Suppressor macrophage treated with lipopolysaccharide for 1 hour (primary cell): ENCODE measurements at places on chromosomes 6 and 20.

- peak; percentile 46 for DNase-seq
Observed at GRCh38 chr6:108260126-108260808, 573 bp downstream of the SNX3 start.

DNA sequence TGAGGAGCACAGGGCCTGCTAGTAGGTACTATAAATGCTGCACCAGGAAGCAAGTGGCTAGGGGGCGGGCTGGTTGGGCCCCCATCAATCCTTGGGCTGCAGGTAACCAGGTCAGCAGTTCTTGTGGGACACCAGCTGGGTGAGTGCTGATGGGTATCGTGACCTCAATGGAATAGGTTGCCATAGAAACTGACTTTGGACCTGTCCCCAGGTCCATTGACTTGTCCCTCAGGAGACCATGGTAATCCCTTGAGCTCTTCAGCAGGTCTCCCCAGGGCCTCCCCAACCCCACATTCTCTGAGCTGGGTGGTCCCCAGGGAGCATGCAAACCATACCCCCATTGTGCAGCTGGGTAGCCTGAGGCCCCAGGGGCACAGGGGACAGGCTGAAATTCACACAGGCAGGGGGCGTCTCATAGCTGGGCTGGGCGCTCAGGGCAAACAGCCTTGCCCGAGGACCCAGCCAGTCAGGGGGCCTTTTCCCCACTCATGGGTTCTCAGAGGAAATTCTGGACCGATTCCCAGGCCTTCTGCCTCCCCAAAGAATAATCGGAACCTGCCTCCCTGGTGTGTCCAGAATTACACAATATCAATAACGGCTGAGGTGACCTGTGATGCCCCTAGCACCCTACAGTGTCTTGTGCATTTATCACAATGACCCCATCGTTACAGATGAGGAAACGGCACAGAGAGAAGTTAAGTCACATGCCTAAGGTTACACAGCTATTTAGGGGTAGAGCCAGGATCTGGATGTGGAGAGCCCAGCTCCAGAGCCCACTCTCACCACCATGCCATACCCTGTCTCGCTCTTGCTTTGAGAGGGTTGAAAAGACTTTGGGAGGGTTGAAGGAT is 35.9 kb downstream of the SRC start:
- peak; percentile 88 for DNase-seq

GRCh38 chr6:114000069-114000468 is 29.1 kb upstream of the HDAC2 start:
- DNase-seq: no peak

GRCh38 chr6:108293527-108294296 is 1.1 kb upstream of the AFG1L start:
- no peak for DNase-seq

GRCh38 chr6:78966542-78966941 is 99.2 kb downstream of the IRAK1BP1 start:
- DNase-seq: no peak

DNA sequence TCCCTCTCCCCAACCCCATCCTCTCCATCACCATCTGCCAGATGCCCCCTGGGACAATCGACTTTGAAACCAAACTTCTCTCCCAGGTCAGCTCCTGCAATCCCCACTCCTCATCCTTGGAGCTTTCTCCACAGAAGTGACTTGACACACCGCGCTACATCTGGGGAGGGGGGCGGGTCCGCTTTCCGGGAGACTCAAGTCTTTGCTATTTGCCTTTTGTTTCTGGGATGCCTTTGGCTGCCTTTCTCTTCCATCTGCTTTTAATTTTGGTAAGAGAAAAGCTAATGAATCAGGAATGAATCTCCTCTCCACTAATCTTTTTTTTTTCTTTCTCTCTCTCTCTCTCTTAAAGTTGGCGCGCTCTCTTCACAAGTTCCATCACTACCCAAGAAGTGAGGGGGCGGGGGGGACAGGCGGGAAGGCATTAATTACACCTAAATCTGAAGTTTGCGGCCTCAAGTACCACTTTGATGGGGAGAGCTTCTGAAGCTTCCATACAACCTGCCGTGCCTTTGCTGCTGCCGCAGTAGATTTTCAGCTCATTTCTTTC is 664 bp upstream of the TPBG start:
- no peak for DNase-seq

DNA sequence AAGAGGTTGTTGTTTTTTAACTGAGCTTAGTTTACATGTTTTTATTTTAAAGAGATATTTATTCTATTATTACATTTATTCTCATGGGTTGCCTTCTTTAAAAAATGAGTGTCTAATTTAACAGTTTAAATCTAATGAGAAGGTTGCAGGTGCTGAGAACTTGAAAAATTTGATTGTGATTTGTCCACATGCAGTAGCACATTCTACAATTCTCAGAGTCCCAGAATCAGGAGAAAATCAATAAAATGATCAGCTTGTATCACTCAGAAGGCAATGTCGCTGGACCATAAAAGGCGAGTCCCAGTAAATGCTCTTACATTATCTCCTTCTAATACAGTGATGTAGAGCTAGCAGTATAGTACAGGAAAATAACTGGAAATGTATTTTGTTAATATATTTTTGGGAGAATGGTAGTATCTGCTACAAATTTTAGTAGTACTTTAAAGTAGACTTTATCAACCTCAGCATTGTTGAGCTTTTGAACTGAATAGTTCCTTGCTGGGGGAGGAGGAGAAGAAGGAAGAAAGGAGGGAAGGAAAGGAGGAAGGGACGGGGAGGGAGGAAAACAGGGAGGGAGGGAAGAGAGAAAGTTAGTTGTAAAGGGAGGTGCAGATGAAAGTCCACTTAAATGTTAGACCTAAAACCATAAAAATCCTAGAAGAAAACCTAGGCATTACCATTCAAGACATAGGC is 458.0 kb downstream of the DOK5 start:
- no peak for DNase-seq

GRCh38 chr6:79188885-79189480 is 45.5 kb downstream of the HMGN3 start:
- DNase-seq: no peak

DNA sequence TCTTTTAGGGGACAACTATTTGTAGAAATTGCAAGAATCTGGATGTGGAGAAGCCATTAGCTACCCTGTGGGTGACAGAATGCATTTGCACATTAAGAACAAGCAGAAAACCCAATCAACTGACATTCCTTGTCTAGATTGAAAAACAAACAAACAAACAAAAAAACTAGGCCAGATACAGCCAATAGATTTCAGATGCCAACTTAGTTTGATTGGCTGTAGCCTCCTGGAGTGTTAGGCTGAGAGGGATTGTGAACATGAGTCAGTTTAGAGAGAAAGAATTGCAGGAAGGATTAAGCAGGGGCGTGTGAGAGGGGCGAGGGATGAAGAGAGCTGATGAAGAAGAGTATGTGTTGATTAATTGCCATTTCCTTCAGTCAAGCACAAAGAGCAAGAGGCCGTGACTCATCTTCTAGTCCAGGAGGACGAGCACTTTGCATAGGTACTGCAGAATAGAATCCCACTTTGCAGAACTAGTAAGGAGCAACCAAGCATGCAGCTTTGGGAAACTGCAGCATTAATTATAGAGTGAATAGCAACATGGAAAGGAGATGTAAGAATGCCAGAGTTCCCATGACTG is 188.0 kb upstream of the RAB32 start:
- no peak for DNase-seq

GRCh38 chr6:124319410-124319809 is 515.7 kb downstream of the NKAIN2 start:
- DNase-seq: no peak

DNA sequence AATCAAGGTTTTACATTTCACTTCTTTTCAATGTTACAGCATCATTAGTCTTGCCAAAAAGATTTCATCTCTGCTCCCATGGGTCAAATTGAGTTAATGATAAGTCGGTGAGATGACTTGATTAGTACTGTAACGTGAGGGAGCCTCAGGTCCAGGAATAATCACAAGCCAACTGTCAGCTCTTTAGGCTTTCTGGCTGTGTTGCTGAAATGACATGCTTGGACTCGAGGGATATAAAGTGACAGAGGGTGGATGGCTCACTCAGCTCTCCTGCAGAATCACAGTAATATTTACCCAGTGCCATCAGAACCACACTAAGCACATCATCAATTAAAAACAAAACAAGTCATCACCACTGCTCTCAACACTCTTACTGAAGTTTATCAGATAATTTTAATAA is 196.2 kb upstream of the THEMIS start:
- no peak for DNase-seq
